ENCODE measurements at places on chromosomes 4 and X.

- DNase-seq: no peak
These were observed at the start of the genes CT45A10 and SAGE1 for GRCh38 chrX:135893294-135893817. TSS of gene CT45A10 (minus strand) at chrX:135893444. CDS start at chrX:135885344, 8,100 bp downstream. TSS of gene SAGE1 (plus strand) at chrX:135893716. CDS start at chrX:135896243, 2,527 bp downstream.

- no peak for DNase-seq
These were observed 391.0 kb upstream of the DIPK2B start for GRCh38 chrX:45591650-45592049.

GRCh38 chr4:507745-508512 is 8.9 kb downstream of the PIGG start:
- DNase-seq: no peak

GRCh38 chrX:41234962-41235361 is 99.0 kb upstream of the DDX3X start:
- DNase-seq: no peak

DNA sequence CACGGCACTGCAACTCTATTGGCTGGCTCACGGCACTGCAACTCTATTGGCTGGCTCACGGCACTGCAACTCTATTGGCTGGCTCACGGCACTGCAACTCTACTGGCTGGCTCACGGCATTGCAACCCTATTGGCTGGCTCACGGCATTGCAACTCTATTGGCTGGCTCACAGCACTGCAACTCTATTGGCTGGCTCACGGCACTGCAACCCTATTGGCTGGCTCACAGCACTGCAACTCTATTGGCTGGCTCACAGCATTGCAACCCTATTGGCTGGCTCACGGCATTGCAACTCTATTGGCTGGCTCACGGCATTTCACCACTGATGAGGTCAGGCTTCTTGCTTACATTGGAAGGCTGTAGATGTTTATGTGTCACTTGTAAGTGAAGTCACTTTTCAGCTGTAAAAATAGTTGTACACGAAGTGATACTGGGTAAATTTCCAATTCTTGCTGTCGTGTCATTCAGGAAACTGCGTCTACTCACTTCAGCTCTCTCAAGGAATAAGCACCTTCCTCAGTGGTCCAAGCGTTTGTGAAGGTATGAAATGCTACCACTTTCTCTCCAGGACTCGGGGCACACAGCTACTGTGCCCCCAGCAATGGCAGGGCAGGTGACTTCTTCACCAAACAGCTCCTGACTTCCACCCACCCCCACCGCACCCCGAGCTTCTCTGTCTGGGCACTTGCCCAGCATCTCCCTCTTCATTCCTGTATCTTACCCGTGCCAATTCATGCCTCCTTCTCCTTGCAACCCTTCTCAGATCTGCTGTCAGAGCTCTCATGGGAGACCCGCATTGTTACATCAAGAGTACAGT is 141.3 kb downstream of the AFAP1 start:
- no peak for DNase-seq

- no peak for DNase-seq
These were observed 1862.5 kb upstream of the TENM3 start for GRCh38 chr4:180380733-180381132.

- no peak for DNase-seq
These were observed 912.0 kb upstream of the TENM3 start for GRCh38 chr4:181331214-181331613.

Measured in progenitor cell of endocrine pancreas (in vitro differentiated cells).